ENCODE measurements at places on chromosomes 4 and X.
A peak's percentile ranks its signal among the peaks of the same experiment; 100 is the strongest.

GRCh38 chrX:71095033-71095432 lies 618 bp upstream of the FOXO4 start:
- no peak for DNase-seq

DNA sequence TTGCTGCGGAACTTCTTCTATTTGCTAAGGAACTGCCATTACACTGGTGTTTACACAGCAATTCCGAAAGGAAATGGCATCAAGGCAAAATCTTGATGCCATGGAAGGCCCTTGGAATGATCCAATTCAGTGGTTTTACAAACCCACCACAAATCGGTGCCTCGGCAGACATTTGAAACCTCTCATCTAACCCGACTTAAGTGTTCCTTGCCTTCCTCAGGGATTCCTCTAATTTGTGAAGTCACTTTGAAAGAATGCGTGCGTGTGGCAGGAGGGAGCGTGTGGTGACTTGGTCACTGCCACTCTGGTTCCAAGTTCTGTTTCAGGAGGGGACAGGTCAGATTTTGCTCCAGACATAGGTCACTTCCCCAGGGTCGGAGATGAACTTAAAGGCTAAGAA lies 4.8 kb downstream of the NOP14 start:
- peak; percentile 89 for DNase-seq

- DNase-seq = peak; percentile 72
Measured at GRCh38 chr4:26410385-26411293, 79.6 kb downstream of the CCKAR start.

GRCh38 chrX:115709039-115709438 lies 148.1 kb downstream of the PLS3 start:
- no peak for DNase-seq
